ENCODE measurements at places on chromosomes 5 and 9.

DNA sequence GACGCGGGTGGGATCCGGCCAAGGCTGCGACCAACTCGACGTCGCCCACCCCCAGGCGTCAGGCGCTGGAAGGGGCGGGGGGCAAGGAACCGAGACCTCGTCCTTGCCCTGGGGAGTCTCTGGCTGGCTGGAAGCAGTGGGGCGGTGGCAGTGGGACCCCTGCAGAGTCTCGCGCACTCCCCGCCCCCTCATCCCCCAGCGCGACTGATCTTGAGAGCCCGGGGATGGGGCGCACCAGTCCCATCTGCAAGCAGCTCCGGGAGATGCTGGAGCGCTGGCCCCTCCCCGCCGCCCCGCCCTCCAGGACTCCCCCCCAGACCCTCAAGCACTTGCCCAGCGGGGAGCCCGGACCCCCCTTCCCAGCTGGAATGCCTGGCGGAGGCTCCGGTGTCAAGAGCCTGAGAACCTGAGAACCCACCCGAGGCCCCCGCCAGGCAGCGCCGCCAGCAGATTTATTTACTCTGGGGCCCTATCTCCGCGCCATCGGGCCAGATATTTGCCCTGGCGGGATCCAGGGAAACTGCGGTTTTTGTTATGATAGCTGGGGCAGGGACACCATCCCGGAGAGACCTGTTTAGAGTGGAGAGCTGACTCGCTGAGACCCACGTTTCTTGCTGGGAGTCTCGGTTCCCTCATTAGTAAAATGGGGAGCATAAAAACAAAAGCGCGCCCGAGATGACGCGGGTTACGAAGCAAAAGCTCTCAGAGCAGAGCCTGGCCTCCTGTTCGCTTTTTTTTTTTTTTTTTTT, 1.2 kb downstream of the PRRT1B start:
- DNase-seq: no peak

- DNase-seq: peak; percentile 85
These were observed 9.1 kb upstream of the KIF12 start for GRCh38 chr9:114108016-114108833.

GRCh38 chr9:128863647-128864046, 18.1 kb downstream of the KYAT1 start:
- peak; percentile 85 for DNase-seq

- DNase-seq: peak; percentile 80
These were observed 314.7 kb downstream of the TLE1 start for GRCh38 chr9:81374459-81375186.

DNA sequence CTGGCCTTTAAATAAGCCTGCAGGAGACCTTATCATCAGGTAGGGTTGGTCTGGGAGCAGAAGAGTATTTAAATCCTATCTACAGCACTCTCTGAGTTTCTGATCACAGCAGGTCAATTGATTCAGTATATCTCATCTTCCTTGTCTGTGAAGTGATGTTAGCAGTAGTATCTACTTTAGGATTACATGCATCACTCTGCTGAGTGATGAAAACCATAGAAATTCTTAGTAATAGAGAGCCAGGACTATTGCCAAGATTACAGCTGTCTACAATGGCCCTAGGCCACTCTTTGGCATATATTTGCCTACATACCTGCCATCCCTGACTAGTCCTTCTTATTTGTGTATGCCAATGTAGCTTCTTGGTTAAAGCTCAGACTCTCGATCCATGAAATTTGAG, 183.8 kb downstream of the ASTN2 start:
- DNase-seq: no peak

DNA sequence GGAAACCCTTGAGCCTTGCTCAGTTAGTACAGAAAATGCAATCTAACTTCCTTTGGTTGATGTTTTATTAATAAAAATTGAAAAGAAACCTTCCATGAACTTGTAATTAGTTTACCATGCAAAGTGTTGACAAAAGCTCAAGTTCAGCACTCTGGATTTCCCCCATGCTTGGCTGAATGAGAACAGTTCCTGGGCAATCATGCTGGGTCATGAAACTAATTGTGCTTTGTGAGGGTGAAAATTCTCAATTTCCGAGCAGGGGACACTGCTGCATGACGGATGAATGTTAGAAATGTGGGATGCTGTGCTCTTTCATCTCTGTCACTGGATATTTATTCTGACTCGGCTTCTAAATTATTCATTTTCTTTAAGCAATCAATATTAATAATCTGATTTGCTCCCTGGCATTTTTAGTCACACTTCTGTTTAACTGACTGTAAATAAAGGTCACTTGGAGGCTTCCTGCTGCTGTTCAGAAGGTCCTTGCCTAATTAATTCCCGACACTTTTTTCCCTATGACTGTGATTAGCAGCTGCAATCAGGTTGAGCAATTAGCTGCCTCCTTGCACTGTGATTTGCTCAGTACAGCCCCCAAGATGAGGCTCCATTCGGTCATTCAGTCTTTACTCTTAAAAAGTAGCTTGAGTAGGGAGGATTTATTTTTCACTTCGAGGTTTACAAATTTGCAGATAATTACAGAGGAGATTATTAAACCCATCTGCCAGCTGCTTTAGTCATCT, 678.1 kb upstream of the ZNF608 start:
- no peak for DNase-seq

GRCh38 chr9:32886021-32886420, 102.7 kb downstream of the TMEM215 start:
- DNase-seq: no peak

DNA sequence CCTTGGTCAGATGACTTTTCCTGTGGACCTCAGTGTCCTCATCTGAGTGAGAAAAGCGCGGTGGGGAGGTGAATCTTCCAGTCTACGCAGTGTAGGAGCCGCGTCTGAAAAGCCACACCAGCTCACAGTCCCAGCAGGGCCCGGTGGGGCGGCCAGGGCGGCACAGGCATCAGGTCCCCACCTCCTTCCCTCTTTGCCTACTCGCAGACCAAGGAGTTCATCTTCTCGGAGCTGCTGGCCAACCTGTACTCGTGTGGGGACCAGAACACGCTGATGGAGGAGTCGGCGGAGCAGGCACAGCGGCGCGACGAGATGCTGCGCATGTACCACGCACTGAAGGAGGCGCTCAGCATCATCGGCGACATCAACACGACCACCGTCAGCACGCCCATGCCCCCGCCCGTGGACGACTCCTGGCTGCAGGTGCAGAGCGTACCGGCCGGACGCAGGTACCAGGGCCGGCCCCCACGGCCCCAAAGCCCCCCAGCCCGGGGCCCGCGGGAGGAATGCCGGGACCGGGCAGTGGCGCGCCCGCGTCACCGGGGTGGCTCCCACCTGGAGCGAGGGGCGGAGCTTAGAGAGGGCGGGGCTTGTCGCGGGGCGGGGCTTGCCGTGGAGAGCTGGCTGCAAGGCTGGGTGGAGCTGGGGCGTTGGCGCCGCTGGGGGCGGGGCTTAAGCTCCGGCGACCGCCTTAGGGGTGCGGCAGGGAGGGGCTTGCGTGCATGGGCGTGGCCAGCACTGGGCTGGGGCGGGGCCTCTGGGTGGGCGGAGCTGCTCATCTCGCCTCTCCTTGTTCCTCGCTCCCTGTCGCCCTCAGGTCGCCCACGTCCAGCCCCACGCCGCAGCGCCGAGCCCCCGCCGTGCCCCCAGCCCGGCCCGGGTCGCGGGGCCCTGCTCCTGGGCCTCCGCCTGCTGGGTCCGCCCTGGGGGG, 25.6 kb downstream of the GOLGA2 start:
- peak; percentile 94 for DNase-seq

Measured in suppressor macrophage (primary cell).